ENCODE measurements at places on chromosomes 3 and 15. TPM values are rescaled to one million over a fixed set of nuclear protein-coding genes. Genes with fewer than 3 reads are reported as not detected.

DNA sequence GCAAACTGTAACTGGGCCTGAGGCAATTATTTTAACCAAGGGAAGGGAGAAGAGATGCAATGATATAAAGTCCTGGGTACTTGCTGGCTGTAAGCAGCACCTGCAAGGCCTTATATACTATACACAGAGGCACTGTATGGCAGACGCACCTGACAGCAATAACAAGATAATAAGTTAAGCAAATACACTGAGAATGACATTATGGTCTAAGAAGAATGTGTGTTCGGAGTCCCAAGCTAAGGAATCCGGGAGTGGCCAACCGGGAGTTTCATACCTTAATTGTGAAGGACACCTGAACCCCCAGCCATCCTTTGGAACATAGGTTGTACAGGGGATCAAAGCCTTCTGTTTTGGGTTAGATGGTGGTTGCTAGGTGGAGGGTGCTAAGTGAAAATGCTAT is 13.7 kb downstream of the FAM240A start:
- no peak for DNase-seq

DNA sequence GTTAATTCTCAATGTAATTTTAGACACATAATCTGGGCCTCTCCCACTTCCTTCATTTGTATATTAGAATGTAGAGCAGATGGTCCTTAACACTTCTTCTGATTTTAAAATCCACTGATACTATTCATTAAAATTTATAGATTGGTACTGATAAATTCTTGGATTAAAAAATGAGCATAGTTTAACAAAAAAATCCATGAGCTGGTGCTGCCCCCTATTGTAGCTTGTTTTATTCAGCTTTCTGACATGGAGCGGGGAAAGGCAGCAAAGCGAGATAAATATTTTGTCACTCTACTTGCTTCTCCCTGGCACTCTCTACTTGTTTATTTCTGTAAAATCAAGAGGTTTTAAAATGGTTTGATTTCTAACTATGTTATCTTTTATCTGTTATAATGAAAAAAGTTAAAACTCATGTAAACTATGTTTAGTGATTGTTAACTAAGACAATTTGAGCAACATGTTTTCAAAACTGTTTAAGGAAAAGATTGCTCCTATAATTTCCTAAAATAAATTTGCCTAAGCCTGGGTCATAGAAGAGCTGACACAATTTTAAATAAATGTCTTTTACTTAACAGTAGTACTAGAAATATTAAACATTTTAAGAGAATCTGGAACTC is 26.5 kb upstream of the PLOD2 start:
- DNase-seq: peak; percentile 27

DNA sequence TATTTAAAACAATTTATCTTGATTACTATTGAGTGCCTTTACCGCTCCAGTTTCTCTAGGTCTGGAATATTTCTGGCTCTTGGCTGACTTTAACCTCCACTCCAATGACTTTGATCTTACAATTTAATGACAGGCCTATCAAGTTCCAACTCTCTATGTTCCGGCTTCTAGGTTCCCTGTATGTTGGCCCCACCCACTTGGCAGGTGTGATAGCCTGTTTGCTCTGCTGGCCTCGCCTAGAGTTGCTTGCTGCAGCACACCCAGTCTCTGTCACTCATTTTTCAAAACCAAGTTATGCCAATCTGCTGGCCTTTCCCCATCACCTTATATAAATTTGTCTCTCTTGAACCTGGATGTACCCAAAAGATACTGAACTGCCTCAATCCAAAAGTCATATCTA is 428.0 kb downstream of the ROBO1 start:
- no peak for DNase-seq

GRCh38 chr3:45398178-45398577 is 9.8 kb downstream of the LARS2 start:
- DNase-seq: no peak

GRCh38 chr3:56193519-56193918 is 274.7 kb downstream of the ERC2 start:
- DNase-seq: no peak

DNA sequence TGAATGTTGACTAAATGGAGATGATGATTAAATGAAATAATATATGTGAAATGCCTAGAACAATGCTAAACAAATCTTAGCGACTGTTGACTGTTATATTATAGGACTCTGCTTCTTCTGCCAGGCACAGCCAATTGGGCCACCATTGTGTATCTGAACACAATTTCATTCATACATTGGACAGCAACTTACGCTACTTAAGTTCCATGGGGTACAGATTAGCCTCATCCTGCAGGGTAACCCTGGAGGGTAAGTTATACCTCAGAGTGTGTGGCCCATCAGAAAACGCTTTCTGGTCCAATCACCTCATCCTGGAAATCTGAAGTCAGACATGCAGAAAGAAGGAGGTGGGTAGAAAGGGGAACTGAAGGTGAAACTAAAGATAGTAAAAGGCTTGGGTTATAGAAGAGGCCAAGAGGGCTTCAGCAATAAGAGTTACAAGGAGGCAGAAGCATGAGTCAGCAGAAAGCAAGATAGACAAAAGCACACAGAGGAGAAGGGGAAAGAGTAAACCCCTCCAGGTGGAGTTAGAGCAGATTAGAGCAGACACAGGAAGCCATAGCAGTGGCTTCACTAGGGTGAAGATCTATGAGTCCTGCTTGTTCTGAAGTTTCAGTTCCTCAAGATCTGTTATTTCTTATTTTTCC is 119.3 kb upstream of the SLC24A5 start:
- DNase-seq: no peak

GRCh38 chr3:123013876-123014275 is 13.7 kb downstream of the SEMA5B start:
- no peak for DNase-seq

GRCh38 chr3:57743496-57743895 is 12.6 kb upstream of the SLMAP start:
- DNase-seq: no peak

GRCh38 chr3:35592589-35593295 is 46.6 kb upstream of the ARPP21 start:
- no peak for DNase-seq

GRCh38 chr3:183278479-183279088 is 25.5 kb downstream of the B3GNT5 start:
- peak; percentile 31 for DNase-seq

DNA sequence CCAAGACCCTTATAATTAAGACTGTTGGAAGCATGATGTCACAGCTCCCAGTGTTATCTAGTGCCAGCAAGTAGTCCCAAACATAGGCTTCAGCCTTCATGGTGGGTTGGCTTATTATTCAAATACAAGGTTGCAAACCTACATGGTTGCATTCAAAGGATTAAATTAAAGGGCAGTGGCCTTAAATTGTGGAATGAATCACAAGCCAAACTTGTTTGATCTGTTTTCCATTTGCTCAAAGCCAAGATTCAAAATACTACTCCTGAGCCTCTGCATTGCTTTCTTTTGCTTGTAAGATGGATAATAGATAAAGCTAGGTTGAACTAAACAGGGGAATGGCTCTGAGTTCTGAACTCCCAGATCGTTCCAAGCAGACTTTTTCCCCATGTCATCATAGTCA is 52.4 kb upstream of the GNB4 start:
- DNase-seq: no peak

Gene CCR3
- not detected for total RNA-seq

Gene IL17RC
- 50.6 TPM for total RNA-seq

Gene ATXN7
- total RNA-seq: 7.4 TPM

Gene RFTN1
- 52.1 TPM for total RNA-seq

Measured in A172 (cell line).